ENCODE measurements at places on chromosomes 3 and 15.

- no peak for DNase-seq
Measured at GRCh38 chr3:177744873-177745606, 547.8 kb upstream of the TBL1XR1 start.

DNA sequence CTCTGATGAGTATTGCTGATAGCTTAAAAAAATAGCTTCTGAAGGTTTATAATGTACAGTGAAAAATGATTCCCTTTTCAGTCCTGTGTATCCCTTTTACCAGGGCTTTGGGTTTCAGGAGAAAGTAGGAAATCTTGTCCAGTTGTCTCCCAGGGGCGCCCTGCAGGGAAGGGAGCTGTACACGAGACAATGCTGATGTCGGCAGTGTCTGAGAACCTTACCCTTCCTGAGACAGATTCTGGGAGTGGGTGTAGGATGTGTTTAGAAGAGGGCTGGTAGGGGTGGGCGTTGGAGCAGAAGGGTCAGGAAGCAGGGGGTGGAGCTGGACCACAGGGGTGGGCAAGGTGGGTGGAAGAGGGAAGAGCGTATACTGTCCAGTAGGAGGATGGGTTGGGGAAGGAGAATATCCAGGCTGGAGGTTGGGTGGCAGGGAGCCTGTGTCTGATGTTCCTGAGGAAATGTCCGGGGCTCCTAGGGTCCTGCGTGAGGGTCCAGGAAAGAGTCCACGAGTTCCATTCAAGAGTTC lies 5.6 kb downstream of the THPO start:
- DNase-seq: no peak

DNA sequence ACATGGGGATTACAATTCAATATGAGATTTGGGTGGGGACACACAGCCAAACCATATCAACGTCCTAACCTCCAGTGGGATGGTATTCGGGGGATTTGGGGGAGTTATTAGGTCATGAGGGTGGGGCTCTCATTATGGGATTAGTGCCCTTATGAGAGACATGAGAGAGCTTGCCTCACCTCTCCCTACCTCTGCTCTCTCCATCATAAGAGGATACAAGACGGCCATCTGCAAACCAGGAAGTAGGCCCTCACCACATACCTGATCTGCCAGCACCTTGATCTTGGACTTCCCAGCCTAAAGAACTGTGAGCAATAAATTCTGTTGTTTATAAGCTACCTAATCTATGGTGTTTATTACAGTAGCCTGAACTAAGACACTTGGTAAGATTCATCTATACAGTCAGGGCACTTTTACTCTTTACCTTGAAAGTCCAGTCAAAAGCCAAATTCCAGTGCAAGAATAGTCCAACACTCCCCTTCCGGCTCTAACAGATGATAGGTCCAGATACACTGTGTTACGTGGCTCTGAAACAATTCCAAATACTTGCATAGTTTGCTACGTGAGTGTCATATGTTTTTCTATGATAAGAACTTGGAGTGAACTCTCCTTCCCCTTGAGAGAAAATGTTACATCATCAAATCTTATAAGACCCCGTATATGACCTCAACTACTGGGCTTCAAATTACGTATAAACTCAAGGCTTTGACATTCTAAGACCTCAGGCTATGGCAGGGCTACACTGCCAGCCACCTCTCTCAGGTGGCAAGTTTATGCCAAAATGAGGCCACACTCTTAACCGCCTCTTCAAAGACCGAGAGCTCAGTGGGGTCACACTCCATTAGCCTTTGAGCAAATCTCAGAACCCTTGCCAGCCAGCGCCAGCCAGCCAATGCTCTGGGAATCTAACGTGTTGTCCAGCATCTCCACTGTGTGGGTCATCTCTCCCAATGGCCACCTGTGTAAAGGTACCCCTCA lies 129.9 kb downstream of the XXYLT1 start:
- DNase-seq: no peak

- no peak for DNase-seq
Measured at GRCh38 chr3:7573330-7573729, 712.4 kb downstream of the GRM7 start.

GRCh38 chr3:60202052-60202726 lies 1049.1 kb downstream of the FHIT start:
- no peak for DNase-seq

Data from OCI-LY7 (cell line).